Endodermal cell (in vitro differentiated cells): ENCODE measurements at places on chromosomes 16 and 17.

DNA sequence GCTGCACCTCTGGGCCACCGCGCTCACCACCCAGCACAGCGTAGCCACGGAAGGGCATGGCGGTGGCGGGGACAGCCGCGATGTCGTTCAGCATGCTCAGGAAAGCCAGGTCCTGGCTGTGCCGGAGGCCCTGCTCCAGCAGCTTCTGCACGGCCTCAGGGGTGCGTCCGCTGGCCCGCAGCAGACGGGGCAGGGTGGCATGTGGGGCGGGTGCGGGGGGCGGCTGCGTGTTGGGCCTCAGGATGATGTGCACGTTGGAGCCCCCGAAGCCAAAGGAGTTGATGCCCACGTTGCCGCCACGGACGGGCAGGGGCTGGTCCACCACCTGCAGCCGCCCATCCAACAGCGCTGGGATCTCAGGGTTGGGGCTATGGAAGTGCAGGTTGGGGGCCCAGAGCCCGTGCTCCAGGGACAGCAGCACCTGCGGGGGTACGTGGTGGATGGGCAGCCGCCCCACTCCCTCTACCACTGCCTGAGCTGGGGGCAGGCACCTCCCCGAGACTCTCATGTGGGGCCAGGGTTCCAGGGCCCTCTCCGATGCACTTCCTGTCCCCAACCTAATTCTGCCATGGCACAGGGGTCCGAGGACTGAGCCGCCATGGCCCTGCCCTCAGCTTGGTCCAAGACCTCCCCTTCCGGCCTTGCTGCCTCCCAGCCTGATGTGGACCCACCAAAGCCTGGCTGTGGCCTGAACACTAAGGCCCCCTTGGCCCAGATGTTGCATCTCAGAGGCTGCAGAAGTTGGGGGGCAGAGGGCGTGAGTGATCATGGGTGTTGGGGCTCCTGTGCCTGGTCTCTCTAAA lies 6.6 kb downstream of the FASN start:
- DNase-seq: no peak

GRCh38 chr17:27343977-27344607 lies 50.2 kb downstream of the WSB1 start:
- peak; percentile 65 for DNase-seq

DNA sequence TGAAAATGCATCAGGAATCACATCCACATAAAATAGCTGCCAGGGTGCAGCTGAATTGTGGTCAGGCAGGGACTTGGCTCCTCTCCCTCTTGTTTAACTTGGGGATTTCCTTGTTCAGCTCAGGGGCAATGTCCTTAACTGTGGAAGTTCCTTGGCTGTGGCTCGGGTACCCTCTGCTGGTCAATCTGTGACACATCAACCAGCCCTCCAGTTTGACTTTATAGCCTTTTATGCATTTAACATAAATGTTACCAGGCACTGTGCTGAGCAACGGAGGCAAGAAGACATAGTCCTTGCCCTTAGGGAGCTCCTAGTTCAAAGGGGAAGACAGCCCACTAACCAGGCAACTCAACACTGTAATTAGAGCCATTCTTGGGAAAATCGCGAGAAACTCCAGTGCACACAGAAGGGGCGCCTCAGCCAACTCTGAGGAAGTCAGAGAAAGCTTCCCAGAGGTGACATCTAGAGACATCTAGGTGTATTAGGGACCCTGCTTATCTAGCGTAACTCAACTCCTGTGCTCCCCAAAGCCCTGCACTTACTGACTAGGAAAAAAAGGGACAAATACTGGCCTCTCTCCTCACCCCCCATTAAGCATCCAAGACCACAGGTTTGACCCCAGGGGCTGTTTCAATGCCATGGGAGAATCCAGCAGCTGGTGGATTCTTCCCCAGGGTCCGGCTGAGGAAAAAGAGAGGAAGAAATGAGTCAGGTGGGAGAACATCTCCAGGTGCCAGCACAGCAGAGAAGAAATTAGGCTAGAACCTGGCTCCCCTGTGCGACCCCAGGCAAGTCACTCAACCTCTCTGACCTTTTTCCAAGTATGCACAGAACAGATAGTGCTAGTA lies 17.3 kb upstream of the EEF2K start:
- DNase-seq: peak; percentile 83

- no peak for DNase-seq
Observed at GRCh38 chr17:36074365-36074764, 10.3 kb downstream of the CCL18 start.

DNA sequence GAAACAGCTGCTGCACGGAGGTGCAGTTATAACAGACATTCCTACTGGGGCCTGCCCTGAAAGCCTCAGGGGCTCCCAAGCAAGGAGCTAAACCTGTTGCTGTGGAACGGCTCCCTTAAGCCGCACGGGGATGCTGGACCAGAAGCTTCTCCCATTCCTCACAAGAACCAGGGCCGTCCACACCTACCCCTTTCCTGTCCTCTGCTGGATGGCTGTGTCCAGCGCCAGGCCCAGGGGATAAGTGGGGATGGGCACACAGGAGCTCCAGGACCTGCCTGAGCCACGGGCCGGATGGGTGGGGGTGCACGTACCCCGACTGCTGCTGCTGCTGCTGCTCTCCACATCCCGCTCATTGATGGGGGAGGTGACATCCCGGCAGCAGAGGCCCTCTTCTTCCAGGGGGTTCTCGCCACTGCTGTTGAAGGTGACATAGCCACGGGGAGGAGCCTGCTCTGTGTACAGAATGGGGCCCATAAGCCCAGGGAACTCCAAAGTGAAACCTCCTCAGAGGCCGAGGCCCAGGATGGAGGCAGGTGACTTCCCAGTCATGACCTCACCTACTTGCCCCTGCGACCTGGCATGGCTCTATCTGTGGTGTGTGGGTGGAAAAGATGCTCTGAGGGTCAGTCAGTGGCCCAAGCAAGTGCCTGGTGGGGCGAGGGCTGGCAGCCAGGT lies 8.6 kb downstream of the NUDT16L1 start:
- no peak for DNase-seq

DNA sequence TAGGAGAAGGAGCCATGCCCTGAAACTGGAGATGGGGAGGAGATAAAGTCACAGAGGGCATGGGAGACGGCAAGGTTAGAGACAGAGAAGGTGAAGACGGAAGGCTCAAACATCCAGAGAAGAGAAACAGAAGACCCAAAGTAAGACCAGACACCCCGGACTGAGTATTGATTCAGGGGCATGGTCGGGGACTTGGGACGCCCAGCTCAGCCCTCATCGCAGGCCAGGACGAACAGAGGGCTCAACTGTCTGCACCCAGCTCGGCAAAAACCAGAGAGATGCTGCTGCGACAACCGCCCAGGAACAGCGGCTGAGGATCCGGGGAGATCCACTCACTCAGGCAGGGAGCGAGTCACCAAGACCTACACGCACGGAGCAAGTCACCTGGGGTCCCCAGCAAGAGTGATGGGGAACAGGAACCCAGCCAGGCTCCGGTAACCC lies 999 bp downstream of the XYLT1 start:
- peak; percentile 70 for DNase-seq

- DNase-seq: no peak
Observed at GRCh38 chr17:5877366-5877765, 192.8 kb upstream of the WSCD1 start.

- DNase-seq: no peak
Observed at GRCh38 chr17:49935526-49936210, 33.3 kb upstream of the DLX4 start.

- peak; percentile 35 for DNase-seq
Observed at GRCh38 chr17:20266806-20267458, 200.4 kb downstream of the LGALS9B start.

GRCh38 chr16:53209877-53210276 lies 155.1 kb downstream of the CHD9 start:
- no peak for DNase-seq

GRCh38 chr16:14510939-14511799 lies 118.9 kb downstream of the PARN start:
- no peak for DNase-seq

- DNase-seq: no peak
Observed at GRCh38 chr16:6143020-6143419, 1045.4 kb upstream of the EEF2KMT start.

- DNase-seq: no peak
Observed at GRCh38 chr16:74277974-74278373, 18.6 kb upstream of the PSMD7 start.

GRCh38 chr17:19273731-19274130 lies 36.6 kb downstream of the EPN2 start:
- DNase-seq: no peak

GRCh38 chr17:27322690-27323508 lies 29.0 kb downstream of the WSB1 start:
- DNase-seq: peak; percentile 38

- no peak for DNase-seq
Observed at GRCh38 chr16:85457366-85457765, 155.8 kb upstream of the GSE1 start.

DNA sequence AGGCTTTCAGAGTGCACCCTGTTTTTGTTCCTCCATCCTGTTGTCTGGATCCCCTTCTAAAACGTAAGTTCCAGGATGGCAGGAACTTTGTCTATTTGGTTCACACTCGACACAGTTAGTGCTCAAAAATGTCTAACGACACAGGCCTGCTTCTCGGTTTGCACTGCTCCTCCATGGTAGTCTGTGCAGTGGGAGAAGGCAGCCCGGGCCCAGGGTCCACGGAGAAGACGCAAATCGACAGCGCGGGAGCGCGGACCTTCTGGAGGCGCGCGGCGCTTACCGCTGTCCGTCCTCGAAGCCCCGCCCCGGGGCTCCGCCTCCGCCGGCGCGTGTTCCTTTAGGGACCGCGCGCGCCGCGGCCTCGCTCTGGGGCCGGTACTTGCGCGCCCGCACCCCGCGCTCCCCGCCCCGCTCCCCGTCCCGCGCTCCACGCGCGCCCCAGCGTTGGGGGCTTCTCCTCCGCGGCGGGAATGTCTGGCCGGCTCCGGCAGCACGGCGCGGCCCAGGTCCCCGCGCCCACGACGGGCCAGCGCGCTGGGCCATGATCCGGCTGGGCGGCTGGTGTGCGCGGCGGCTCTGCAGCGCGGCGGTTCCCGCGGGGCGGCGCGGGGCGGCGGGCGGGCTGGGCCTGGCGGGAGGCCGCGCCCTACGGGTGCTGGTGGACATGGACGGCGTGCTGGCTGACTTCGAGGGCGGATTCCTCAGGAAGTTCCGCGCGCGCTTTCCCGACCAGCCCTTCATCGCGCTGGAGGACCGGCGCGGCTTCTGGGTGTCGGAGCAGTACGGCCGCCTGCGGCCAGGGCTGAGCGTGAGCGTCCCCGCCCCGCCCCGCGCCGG lies at the start of gene NT5M:
TSS of gene NT5M (plus strand) at position 364 of the 837 bp plus-strand sequence. CDS start at position 542, 178 bp downstream.
- peak; percentile 91 for DNase-seq

GRCh38 chr16:4140652-4141051 lies 24.4 kb upstream of the ADCY9 start:
- DNase-seq: no peak

DNA sequence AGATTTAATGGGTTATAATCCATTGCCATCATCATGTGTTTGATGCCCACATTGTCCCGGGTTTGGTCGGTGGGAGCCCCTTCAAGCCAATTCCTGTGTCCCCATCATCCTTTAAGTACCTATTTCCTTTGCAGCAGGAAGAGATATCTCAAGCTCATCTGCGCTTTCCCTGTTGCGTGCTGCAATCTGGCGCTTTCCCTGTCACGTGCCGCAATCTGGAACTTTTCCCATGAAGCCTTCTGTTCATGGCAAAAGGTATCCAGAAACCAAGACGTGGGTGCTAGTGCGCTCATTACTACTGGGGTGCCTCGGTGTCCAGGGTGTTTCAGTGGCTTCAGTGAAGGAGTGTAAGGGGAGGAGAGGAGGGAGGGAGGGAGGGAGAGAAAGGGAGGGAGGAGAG lies 174.6 kb upstream of the ZNF469 start:
- DNase-seq: no peak

DNA sequence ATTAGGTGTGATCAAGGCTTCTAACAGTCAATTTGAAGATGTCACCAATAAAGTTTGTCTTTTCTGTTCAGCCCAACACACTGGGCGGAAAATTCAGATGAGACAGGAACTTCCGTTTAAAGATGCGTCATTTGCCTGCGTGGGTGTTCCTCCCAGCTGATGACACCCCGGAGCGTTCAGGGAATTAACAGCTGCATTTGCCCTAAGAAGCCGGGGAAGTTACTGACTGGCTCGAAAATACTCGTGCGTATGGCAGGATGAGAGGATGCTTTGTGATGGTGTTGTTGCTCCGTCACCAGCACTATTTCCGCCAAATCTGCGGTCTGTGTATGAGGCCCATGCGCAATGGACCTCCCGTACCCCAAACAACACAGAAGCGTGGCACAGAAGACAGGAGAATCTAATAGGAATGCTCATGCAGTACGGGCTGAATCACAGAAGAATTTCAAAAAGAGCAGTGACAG lies 11.9 kb upstream of the PVALEF start:
- DNase-seq: no peak

DNA sequence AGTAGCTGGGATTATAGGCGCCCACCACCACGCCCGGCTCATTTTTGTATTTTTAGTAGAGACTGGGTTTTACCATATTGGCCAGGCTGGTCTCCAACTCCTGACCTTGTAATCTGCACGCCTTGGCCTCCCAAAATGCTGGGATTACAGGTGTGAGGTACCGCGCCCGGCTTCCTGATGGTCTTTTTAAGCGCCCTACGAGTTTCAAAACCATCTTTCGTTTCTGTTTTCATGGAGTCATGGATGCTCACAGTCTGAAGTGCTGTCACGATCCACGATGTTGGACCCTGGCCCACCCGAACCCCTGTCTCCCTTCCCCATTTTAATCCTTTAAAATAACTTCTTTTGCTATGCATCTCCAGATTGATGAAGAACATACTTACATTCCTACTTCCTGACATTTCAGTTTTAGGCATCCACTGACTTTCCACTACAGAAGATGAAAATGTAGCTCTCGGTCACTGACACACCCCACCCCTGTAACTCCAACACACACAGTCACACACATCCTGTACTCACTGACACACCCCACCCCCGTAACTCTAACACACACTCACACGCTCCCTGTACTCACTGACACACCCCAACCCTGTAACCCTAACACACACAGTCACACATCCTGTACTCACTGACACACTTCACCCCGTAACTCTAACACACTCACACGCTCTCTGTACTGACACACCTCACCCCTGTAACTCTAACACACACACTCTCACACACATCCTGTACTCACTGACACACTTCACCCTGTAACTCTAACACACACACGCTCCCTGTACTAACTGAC lies 22.6 kb upstream of the WDR45B start:
- DNase-seq: no peak

DNA sequence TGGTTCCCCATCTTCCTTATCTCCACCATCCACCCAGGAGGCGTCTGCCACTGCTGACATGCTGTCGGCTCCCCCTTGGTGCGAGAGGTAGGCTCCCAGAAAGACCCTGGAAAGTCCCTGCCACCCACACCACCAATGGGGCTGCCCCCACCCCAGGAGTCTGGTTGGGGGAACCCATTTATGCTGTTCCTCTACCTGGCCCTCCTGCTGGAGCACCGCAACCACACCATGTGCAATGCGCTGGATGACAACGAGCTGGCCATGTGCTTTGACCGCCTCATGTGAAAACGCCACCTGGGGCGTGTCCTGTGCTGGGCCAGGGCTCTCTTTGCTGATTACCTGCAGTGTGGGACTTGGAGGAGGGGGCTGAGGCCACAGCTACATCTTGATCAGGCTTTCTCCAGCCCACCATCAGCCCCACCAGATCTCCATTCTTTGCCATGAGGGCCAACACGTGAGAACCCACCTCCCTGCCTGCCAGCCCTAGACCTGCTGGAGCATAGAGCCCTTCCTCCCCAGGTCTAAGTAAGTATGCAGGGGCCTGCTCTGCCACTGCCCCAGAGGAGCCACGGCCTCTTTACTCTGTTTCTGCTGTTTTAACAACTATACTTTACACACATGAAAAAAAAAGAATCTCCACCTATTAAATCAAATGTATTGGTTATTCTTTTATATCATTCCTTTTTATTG lies 7.9 kb upstream of the ALDH3A1 start:
- DNase-seq: peak; percentile 55

GRCh38 chr17:8122924-8123694 lies 797 bp downstream of the HES7 start:
- DNase-seq: peak; percentile 83

GRCh38 chr17:41008811-41009210 lies at the start of gene KRTAP3-1:
TSS of gene KRTAP3-1 (minus strand) at chr17:41009128. CDS start at chr17:41009074, 54 bp downstream.
- peak; percentile 68 for DNase-seq
